ENCODE measurements at places on chromosomes 12 and 14.

DNA sequence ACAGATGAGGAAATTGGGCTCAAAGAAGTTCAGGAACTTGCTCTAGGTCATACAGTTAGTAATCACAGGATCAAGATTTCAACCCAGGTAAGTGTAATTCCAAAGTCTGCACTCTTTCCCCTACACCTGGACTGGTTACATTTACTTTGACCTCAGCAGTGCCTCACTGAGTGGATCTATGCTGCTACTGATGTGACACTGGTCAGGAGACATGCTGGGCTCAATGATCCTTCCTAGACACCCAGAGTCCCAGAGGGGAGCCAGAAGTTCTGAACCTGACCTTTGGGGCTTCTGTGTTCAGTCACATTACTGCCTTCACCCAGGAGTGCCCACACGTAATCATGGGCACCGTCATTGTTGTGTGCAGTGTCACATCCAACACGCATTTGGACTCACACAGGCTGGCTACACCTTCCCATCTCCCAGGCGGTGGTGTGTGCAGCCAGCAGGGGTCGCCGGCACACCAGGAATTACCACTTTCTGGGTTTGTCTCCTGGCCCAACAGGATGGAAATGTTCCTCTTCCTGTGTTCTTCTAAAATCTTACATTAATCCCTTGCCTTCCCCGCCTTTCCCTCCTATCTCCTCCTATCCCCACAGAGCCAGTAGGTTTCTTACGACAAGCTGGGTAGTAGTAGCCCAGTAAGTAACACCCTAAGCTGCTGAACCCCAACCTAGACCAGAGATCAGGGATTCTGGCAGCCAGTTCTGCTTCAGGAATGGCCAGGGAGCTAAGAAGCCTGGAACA is 25.6 kb downstream of the CALCOCO1 start:
- DNase-seq: peak; percentile 36

DNA sequence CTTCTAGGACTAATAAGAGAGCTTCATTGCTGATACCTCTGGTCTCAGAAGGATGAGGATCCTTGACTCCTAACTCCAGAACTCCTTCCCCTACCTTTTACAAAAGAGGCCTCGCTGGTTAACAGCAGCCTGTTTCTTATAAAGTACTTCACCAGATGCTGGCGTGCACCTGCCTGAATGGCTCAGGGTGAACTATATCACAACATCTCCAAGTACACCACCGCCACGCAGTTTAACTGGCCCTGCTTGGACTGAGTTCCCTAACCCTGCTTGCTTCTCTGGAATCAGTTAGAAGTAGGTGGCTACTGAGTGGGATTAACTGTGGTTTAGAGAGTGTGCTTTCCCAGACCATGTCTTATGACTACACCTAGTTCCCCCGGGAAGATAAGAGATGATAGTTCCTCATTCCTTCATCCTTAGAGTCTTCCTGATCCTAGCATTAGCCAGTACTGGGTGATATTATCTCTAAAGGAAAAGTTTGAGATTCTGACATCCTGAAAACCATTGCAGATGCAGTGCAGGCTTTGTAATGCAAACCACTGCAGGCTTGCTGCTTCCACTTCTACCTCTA is 3.0 kb downstream of the FOXJ2 start:
- DNase-seq: no peak

GRCh38 chr12:5429741-5430557 is 2.0 kb upstream of the NTF3 start:
- DNase-seq: no peak

DNA sequence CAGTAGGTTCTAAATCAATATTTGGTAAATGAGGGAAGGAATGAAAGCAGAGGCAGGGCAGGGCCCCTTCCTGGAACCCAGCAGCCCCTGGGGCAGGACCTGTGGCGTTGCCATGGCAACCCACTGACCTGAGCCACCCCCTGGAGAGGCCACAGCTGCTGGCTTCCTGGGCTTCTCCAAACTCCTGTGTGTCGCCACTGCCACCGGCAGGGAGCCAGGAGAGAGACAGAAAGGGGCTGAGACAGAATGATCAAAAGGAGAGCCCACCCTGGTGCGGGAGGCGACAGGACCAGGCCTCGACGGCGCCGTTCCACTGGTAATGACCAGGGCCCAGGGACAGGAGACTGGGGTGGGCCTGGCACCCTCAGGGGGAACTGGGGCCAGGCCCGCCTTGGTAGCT is 18.2 kb downstream of the RFX4 start:
- no peak for DNase-seq

Data from dermis microvascular lymphatic vessel endothelial cell (primary cell).